ENCODE measurements at places on chromosomes 7 and 10. TPM values are rescaled to one million over a fixed set of nuclear protein-coding genes. Genes with fewer than 3 reads are reported as not detected.

DNA sequence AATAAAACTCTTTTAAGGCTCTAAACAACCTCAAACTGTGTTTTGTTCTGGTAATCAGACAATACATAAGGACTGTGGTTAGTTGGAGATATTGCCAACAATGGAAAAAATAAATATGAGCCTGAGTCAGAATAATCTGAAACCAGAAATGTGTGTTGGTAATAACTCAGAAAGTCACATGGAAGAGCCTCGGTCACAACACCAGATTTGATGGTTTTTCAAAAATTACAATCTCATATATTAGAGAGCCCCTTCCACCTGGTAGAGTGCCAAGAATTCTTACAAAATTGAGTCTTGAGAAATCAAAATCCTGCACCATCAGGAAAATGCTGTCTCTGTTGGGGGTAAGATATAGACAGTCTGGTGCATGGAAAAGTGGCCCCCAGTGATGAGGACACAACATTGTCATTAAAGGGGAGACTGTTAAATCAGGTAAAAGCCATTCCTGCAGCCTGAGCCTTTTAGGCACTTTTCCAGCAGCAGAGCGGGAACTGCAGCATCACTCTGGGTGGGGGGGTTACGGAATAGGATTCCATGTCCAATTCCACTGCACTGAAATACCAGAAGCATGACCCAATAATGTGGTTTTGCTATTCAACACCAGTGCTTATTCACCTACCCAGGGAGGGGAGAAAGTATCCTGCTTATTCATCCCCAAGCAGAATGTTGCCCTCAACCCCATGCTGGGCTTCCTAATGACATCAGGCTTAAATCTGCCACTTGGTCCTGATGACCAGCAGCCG is 9.5 kb upstream of the ADAM12 start:
- no peaks in the 10 kb centered on the region for H3K36me3 ChIP-seq
- DNase-seq, result no peak
- no peaks in the 10 kb centered on the region for H3K4me1 ChIP-seq
- no peak overlapping the region for H3K27ac ChIP-seq

GRCh38 chr7:33870120-33870519 is 35.2 kb upstream of the BMPER start:
- H3K4me3 ChIP-seq, result no peak overlapping the region
- H3K27ac ChIP-seq, result no peak overlapping the region
- H3K4me1 ChIP-seq, result no peaks in the 10 kb centered on the region

DNA sequence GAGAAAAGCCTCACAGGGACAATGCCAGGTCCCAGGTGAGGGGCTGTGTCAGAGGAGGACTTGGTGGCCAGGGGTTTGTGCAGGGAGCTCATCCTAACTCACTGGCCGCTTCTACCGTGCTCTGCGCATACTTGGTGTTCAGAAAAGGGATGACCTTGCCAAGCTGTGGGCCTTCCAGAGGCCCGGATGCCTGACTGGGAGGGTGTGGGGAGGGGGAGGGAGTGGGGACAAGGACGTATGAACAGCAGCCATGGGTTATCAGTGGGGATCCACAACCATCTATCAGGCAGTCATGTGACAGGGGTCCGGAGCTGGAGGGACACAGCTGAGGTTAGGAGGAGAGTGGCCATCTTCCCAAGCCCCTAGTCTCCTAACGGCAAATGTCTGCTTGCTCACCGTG is 6.2 kb downstream of the SFXN4 start:
- no peak overlapping the region for H3K4me3 ChIP-seq
- no peak overlapping the region for H3K27ac ChIP-seq
- H3K36me3 ChIP-seq, result peaks cover 72% of the 10 kb centered on the region
- no peak for DNase-seq
- H3K27me3 ChIP-seq, result no peaks in the 10 kb centered on the region

- H3K27ac ChIP-seq, result no peak overlapping the region
- no peaks in the 10 kb centered on the region for H3K36me3 ChIP-seq
- H3K27me3 ChIP-seq, result no peaks in the 10 kb centered on the region
- peaks cover 23% of the 10 kb centered on the region for H3K4me1 ChIP-seq
Observed at GRCh38 chr7:105218939-105219770, 169.6 kb downstream of the SRPK2 start.

- H3K4me1 ChIP-seq, result no peaks in the 10 kb centered on the region
- no peak overlapping the region for H3K4me3 ChIP-seq
- no peak overlapping the region for H3K27ac ChIP-seq
- no peaks in the 10 kb centered on the region for H3K36me3 ChIP-seq
- DNase-seq, result no peak
Observed at GRCh38 chr7:25288556-25289307, 60.4 kb upstream of the NPVF start.

- H3K36me3 ChIP-seq, result no peaks in the 10 kb centered on the region
- no peak overlapping the region for H3K27ac ChIP-seq
- H3K27me3 ChIP-seq, result no peaks in the 10 kb centered on the region
- no peak for DNase-seq
Observed at GRCh38 chr7:103773726-103774125, 215.7 kb downstream of the RELN start.

- H3K27me3 ChIP-seq, result peaks cover 9% of the 10 kb centered on the region
- peak; percentile 75 for DNase-seq
- H3K36me3 ChIP-seq, result no peaks in the 10 kb centered on the region
- H3K4me3 ChIP-seq, result peak overlapping the region; percentile 91
- peak overlapping the region; percentile 92 for H3K27ac ChIP-seq
Observed at GRCh38 chr7:42237811-42238541, 967 bp upstream of the GLI3 start.

DNA sequence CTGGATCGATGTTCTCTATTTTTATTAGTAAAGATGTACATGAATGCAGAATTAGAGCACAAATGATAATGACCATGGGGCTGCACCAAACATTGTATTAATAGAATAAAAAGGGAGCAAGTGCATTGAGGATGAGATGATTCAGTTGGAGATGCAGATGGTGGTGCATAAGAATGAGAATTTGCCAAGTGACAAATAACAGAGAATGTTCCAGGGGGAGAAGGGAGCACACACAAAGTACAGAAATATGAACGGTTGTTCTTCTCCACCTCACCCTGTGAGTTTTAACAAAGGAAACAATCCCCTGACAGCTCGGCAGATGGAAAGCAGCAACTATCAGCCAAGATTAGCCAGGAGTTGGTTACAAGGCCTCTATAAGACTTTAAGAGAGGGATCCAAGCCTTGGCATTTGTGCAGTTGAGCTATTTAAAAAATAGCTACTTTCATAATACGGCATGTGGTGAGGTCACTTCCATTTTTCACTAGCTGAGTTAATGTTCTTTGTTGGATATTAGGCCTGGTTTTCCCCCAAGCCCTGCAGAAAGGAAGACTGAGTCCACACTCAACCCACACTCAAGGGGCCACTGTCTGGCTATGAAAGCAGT is 462.5 kb downstream of the TNS3 start:
- H3K27me3 ChIP-seq, result no peaks in the 10 kb centered on the region
- no peak overlapping the region for H3K4me3 ChIP-seq
- H3K4me1 ChIP-seq, result no peaks in the 10 kb centered on the region
- no peak for DNase-seq
- no peaks in the 10 kb centered on the region for H3K36me3 ChIP-seq

- peak; percentile 23 for DNase-seq
- no peaks in the 10 kb centered on the region for H3K36me3 ChIP-seq
- H3K27ac ChIP-seq, result no peak overlapping the region
Observed at GRCh38 chr7:67484244-67484751, 487.7 kb downstream of the TYW1 start.

DNA sequence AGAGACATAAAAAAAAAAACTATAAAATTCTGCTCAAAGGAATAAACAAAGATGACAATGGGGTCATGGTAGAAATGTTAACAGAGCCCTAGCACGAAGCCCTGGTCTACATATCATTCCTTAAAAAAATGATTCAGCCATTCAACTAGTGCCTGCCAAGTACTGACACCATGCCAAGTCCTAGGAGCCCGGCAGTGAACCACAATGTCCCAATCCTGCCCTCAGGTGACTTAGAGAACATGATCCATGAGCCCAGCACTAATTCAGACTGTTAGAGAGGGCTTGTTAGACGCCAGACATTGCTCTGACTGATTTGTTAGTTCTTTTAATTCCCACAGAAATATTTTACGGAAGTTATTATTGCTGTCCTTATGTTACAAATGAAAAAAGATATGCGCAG is 67.3 kb upstream of the VWC2 start:
- no peak overlapping the region for H3K4me3 ChIP-seq
- no peaks in the 10 kb centered on the region for H3K27me3 ChIP-seq
- H3K36me3 ChIP-seq, result no peaks in the 10 kb centered on the region
- H3K4me1 ChIP-seq, result no peaks in the 10 kb centered on the region
- no peak for DNase-seq

GRCh38 chr10:79437111-79437814 is 8.2 kb downstream of the ZCCHC24 start:
- H3K27ac ChIP-seq, result peak overlapping the region; percentile 90
- H3K27me3 ChIP-seq, result no peaks in the 10 kb centered on the region
- no peak for DNase-seq
- no peak overlapping the region for H3K4me3 ChIP-seq
- H3K4me1 ChIP-seq, result peaks cover 99% of the 10 kb centered on the region
- H3K36me3 ChIP-seq, result peaks cover 9% of the 10 kb centered on the region

DNA sequence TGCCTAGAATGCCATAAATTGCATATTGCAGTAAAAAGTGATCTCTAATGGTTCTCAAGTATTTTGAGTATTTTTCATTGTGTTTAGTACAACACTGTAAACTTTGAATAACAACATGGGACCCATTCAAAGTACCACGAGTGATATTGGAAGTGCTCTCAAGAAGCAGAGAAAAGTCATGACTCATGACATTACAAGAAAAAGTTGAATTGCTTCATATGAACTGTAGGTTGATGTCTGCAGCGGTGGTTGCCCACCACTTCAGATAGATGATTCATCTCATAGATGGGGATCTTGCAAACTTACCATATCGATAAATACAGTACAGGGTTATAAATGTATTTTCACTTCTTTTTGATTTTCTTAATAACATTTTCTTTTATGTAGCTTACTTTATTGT is 33.9 kb downstream of the ENTPD1 start:
- peaks cover 22% of the 10 kb centered on the region for H3K4me1 ChIP-seq
- no peak for DNase-seq
- no peaks in the 10 kb centered on the region for H3K27me3 ChIP-seq

GRCh38 chr7:36346260-36346831 is 43.3 kb upstream of the ANLN start:
- H3K4me1 ChIP-seq, result no peaks in the 10 kb centered on the region
- no peak for DNase-seq
- no peaks in the 10 kb centered on the region for H3K27me3 ChIP-seq

GRCh38 chr7:116862951-116863670 is 724 bp downstream of the CAPZA2 start:
- no peaks in the 10 kb centered on the region for H3K36me3 ChIP-seq
- no peaks in the 10 kb centered on the region for H3K27me3 ChIP-seq
- peak overlapping the region; percentile 92 for H3K4me3 ChIP-seq
- H3K27ac ChIP-seq, result peak overlapping the region; percentile 99

DNA sequence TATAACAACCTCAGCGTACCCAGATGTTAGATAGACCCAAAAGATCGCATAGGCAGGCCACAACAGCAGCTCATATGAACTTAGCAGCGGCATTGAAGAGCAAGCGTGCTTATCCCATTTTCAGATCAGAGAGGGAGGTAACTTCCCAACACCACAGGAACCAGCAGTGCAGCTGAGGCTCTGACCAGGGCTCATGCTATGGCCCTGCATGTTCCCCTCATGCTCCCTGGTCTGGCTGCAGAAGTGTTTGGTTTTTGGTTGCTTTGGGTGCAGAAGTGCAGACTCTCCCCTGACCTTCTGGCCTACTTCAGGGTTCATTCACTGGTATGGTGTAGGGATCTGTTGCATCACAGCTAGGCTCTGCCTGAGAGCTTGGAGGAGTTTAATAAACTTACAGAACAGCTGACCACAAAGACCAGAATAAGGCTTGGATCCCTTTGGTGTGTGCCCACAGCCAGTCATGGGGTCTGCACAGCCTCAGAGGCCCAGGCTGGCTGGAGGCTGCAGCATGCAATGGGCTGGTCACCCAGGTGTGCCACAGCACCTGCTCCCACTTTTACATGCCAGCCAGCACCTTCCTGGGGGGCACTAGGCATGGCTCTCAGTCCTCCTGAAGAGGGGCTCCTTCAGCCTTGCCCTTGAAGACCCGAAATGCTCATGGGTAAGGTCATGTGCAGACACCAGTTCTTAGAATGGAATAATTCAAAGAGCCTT is 9.1 kb upstream of the CXCL12 start:
- H3K27me3 ChIP-seq, result peaks cover 14% of the 10 kb centered on the region
- H3K4me1 ChIP-seq, result peaks cover 5% of the 10 kb centered on the region
- no peak for DNase-seq
- H3K27ac ChIP-seq, result no peak overlapping the region
- H3K36me3 ChIP-seq, result no peaks in the 10 kb centered on the region

DNA sequence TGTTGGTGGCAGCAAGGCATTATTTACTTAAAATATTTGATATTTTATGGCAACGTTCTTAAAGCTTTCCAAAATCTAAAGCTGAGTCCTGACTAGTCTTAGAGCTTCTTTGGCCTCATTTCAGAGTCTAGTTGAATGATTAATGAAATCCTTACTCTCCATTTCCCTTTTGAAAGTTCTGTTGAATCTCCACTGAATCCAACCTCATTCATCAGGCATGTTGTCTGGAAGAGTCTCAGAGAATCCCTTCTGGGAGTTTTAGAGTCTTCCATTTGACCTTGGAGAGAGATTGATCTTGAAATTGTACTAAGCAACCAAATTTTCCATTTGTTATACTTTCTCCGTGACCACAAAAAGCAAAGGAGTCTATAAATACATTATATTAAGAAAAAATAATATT is 198.5 kb upstream of the TMEM196 start:
- H3K4me3 ChIP-seq, result no peak overlapping the region
- H3K4me1 ChIP-seq, result no peaks in the 10 kb centered on the region
- H3K36me3 ChIP-seq, result no peaks in the 10 kb centered on the region
- DNase-seq, result no peak
- no peaks in the 10 kb centered on the region for H3K27me3 ChIP-seq

GRCh38 chr10:116476461-116476860 is 48.8 kb downstream of the PNLIPRP3 start:
- no peak overlapping the region for H3K4me3 ChIP-seq
- H3K27ac ChIP-seq, result no peak overlapping the region
- H3K27me3 ChIP-seq, result peaks cover 22% of the 10 kb centered on the region
- no peaks in the 10 kb centered on the region for H3K36me3 ChIP-seq
- H3K4me1 ChIP-seq, result no peaks in the 10 kb centered on the region
- no peak for DNase-seq

SUN3 gene
- total RNA-seq, result not detected

RAMP3 gene
- total RNA-seq, result 30.7 TPM

LIPN gene
- not detected for total RNA-seq

GALNT17 gene
- total RNA-seq, result 95.3 TPM

SAMD8 gene
- total RNA-seq, result 24.6 TPM

MINPP1 gene
- total RNA-seq, result 5.4 TPM

SMURF1 gene
- 10.0 TPM for total RNA-seq

MMD2 gene
- not detected for total RNA-seq

AKR1D1 gene
- total RNA-seq, result not detected

NUTM2B gene
- 0.52 TPM for total RNA-seq

TRIM73 gene
- 1.4 TPM for total RNA-seq

NMT2 gene
- 12.4 TPM for total RNA-seq

USP6NL gene
- total RNA-seq, result 7.9 TPM

Data from left ventricle myocardium inferior (tissue), 1 donor.